ENCODE measurements at places on chromosomes 3 and 15. TPM values are rescaled to one million over a fixed set of nuclear protein-coding genes. Genes with fewer than 3 reads are reported as not detected.

Gene FANCI
- total RNA-seq = 60.3 TPM

Gene KLHL40
- total RNA-seq = not detected

Gene UBA7
- 24.4 TPM for total RNA-seq

Gene LMCD1
- not detected for total RNA-seq

Gene FAM107A
- total RNA-seq = not detected

Gene IQCH
- total RNA-seq = 2.4 TPM
